ENCODE measurements at places on chromosomes 3 and 15.

GRCh38 chr3:88149101-88149508 is 654 bp upstream of the C3orf38 start:
- no peak for DNase-seq

DNA sequence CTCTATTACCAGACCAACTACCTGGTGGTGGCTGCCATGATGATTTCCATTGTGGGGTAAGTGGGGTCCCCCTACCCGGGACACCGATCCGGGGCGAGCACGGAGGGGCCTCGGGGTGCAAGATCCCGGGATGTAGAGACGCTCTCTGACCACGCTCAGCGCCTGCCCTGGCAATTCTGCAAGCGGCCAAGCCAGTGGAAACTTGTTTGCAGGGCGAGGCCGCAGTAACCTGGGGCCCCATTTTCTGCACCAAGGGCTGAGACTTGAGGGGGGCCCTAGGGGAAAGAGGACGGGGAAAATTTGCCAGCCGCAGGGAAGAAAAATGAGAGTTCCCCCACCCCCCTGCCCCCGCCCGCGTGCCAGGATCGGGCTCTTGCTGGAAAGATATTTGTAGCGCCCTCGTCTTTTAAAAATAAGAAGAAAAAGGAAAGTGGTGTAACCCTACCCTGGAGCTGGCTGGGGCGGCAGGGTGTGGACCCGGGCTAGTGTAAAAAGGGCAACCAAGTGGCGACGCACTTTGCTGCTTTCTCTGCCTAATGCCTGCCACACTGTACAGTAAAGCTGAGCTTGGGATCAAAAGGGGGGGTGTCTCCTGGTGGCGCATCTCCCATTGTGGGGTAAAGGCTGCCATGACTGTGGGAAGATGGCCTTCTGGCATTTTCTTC is 563 bp downstream of the ARL6IP5 start:
- no peak for DNase-seq

- DNase-seq = no peak
These were observed 144.3 kb downstream of the STAC start for GRCh38 chr3:36524560-36524959.

DNA sequence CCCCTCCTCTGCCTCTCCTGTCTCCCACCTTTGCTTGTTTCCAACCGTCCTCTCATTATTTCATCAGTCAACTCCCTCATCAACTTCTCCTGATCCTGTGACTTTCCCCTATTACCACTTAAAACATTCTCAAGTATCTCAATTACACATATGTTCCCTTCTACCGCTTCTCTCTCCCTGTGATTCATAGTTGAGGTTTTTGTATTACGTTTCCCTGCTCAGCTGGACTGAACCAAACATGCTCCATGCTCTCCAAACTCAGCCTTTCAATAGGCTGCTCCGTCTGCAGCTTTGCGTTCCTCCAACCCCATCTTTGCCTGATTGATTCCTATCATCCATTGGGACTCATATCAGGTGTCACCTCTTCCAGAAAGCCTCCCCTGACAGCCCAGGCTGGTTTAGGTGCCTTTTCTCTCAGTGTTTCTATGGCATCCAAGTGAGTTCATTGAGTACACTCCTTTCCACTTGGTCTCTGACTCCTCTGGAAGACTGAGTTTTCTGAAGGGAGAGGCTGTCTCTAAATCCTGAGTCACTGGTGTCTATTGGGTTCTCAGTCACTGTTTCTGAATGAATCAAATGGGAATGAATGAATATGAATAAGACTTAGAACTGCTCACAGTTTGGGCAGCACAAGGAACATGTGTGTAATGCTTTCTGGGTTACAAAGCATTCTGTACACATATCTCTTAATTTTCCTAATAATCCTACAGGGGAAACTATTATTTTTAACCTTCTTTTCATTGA is 56.4 kb downstream of the PLD1 start:
- DNase-seq = no peak

DNA sequence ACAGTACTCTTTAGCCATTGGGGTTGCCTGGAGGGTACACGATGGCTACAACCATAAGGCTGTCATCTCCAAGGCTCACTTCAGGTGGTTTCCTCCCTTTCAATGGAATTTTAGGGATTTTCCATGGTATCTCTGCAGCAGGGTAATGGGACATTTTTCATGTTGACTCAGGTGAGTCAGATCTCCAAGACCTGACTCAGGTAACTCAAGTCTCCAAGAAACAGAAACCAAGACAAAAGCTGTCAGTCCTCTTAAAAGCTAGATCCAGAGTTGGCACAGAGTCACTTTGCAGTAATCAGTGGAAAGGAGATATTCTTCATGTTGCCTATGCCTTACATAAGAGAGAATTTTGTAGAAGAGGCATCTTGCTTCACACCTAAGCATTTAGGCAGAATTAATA is 375.8 kb upstream of the ARPP21 start:
- no peak for DNase-seq

GRCh38 chr15:48577469-48577868 is 68.0 kb downstream of the FBN1 start:
- no peak for DNase-seq

DNA sequence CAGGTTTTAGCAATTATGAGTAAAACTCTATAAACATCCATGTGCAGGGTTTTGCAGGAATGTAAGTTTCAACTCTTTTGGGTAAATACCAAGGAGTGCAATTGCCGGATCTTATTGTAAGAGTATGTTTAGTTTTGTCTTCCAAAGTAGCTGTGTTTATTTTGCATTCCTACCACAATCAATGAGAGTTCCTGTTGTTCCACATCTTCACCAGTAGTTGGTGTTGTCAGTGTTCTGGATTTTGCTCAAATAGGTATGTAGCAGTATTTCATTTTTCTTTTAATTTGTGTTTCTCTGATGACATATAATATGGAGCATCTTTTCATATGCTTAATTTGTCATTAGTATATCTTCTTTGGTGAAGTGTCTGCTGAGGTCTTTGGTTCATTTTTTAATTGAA is 185.1 kb upstream of the GALNT15 start:
- no peak for DNase-seq

GRCh38 chr3:58672451-58672850 is 5.9 kb upstream of the FAM3D start:
- no peak for DNase-seq

DNA sequence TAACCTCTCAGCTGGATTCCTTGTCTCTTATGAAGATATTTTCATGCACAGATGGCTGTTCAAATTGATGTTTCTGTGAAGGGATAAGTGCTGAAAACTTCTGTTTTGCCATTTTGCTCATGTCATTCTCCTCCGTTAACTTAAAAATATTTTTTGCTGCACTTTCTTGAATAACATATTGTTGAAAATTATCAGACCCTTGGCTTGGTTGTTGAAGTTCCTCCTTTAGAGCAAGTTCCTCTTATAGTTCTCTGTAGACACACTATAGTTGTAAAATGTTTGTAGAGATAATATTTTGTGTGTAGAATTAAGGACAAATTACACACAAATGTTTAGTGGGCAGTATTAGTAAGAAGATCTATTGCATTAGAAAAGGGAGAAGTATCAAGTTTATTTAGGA is 300.4 kb downstream of the SV2B start:
- DNase-seq = no peak

GRCh38 chr15:62561059-62561519 is 396.0 kb upstream of the C2CD4B start:
- DNase-seq = no peak

GRCh38 chr3:118207271-118207670 is 827.4 kb downstream of the IGSF11 start:
- no peak for DNase-seq

DNA sequence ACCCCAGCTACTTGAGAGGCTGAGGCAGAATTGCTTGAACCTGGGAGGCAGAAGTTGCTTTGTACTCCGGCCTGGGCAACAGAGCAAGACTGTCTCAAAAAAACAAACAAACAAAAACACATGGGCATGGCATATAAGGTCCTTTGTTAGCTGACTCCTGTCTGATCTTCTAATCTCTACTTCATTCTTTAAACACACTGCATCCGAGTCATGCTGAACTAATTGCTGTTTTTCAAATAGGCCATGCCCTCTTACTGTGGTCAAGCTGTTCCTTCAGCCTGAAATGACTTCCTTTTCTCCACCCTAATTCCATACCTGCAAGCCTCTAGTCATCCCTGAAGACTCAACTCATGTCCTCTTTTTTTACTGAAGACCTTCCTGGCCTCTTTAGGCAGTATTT is 22.3 kb upstream of the SLMAP start:
- no peak for DNase-seq

DNA sequence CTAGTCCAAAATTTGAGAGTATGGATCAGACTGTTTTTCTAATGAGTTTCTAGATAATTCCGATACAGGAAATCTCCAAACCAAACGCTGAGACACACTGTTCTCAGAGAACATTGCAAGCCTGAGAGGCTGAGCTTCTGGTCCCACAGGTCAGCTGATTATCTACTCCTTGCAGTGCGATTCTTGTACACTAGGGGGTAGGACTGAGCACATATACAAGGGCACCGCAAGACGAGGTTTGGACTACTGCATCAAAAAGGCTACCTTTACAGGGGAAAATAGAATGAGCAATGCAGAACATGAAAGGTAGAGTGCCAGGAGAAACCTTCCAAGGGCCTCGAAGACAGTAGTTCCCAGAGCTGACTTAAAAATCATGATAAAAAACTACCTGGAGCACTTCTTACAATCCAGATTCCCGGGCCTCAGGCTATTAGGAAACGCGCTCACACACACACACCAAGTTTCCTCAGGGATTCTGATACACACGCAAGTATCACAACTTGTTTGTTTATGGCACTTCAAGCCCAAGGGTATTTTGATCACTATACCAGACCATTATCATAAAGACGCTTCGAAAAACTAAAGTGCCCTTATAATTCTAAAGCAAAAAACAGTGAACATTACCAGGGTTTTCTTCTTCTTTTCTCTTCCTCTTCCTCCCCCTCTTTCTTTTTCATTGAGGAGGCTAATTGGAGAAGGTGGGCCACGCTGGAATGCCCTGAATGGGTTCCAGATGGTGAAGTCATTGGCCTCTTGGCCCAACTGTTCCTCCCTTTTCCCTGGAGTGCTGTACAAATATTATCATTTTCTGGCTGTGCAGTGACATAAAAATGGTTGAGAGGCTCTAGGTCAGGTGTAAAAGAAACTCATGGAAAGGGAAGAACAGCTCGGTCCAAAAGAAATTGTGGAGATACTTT is 61.8 kb downstream of the SLC12A8 start:
- DNase-seq = no peak

- DNase-seq = no peak
These were observed 20.0 kb upstream of the TEX55 start for GRCh38 chr3:119125742-119126504.

Data from stimulated activated CD8-positive, alpha-beta memory T cell treated with anti-CD3 and anti-CD28 coated beads, Interleukin-4, amount 100 ng/mL, for 1 hour (primary cell).